GM10248 (cell line): ENCODE measurements at places on chromosomes 5 and 9.
A peak's percentile ranks its signal among the peaks of the same experiment; 100 is the strongest.

GRCh38 chr5:58009754-58010153 lies 450.1 kb downstream of the PLK2 start:
- no peak for DNase-seq

- DNase-seq: no peak
These were observed 961.3 kb upstream of the CTNND2 start for GRCh38 chr5:12865529-12865928.

DNA sequence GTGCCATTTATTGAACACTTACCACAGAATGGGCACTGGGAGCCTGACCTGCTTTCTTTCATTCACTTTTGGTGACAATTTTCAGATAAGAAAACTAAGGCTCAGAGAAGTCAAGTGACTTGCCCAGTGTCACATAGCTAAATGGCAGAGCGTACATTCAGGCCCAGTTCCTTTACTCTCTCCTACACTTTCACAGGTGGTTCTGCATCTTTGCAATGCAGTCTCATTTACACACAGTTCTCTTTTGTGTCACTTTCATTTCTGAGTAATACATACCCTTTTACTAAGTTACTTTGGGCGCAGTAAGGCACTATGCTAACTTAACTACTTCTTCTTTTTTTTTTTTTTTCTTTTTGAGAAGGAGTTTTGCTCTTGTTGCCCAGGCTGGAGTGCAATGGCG lies 8.3 kb downstream of the NFIL3 start:
- DNase-seq: peak; percentile 68

DNA sequence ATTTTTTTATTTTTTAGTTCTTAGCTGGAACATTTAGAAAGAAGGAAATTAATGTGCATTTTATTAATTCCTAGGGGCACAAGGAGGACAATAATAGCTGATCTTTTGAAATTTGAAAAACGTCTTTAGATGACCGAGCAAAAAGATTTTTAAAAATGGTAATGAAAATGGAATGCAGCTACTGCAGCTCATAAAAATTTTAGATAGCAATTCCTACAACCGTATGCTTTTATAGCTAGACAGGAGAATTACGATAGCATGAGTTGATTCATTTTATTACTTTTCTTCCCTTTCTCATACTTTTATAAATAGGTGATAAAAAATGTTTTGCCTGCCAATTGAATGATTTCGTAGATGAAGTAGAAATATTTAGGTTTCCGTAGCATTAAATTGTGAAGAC lies 13.7 kb upstream of the RUFY1 start:
- no peak for DNase-seq

- DNase-seq: no peak
These were observed 156.1 kb upstream of the SEMA6A start for GRCh38 chr5:116730706-116731105.

DNA sequence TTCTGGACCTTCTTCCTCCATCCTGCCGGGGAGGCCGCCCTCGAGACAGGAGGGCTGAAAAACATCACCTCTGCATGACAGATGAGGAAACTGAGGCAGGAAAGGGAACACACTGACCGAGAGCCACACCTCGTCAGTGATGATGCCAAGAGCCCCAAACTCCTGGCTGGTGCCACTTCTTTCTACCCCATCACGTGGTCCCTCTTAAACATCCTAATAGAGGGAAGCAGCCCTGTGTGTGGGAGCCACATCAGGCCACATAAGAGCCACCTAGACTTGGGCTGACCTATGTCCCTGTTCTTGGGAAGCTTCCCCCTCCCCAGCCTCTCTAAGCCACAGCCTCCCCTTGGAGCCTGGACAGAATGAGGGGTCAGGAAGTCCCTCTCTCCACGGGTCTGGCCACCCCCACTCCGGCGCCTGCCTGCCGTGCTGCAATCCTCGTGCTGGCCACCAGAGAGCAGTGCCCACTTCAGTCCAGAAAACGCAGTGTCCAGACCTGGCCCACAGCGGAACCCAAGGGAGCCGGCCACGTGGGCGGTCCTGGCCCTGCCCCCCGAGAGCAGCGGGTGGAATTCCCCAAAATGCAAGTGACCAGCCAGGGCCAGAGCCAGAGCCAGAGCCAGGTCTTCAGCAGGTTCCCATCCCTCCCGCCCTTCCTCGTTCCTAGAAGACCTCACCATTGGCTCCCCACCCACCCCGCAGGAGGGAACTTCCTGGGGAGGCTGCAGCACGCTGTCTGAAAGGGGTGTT lies 54.7 kb upstream of the SARDH start:
- DNase-seq: peak; percentile 89

GRCh38 chr5:59873113-59873512 lies 20.4 kb downstream of the PDE4D start:
- DNase-seq: no peak

DNA sequence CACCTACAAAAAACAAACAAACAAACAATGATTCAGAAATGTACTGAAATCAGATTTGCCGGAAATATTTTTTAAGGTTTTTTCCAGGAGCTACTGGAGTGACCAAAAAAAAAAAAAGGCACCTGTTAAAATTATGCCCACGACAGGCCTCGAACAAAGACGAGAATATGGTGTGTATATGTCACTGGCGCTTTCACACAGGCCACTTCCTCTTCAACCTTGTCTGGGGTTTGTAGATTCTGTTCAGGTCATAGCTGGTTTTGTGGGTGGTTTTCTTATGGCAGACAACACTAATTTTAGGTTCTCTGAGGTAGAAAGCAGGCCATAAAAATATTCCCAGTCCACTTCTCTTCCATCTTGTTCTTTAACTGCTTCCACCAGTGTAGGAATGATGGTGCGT lies 7.0 kb downstream of the NDUFB6 start:
- no peak for DNase-seq

GRCh38 chr5:105057001-105057436 lies 1494.4 kb upstream of the NUDT12 start:
- DNase-seq: no peak

GRCh38 chr9:113828221-113828620 lies 47.9 kb upstream of the ZNF618 start:
- DNase-seq: no peak

GRCh38 chr9:21549890-21550289 lies 67.8 kb upstream of the IFNE start:
- no peak for DNase-seq

GRCh38 chr5:82847562-82847961 lies 229.6 kb downstream of the TMEM167A start:
- DNase-seq: no peak

DNA sequence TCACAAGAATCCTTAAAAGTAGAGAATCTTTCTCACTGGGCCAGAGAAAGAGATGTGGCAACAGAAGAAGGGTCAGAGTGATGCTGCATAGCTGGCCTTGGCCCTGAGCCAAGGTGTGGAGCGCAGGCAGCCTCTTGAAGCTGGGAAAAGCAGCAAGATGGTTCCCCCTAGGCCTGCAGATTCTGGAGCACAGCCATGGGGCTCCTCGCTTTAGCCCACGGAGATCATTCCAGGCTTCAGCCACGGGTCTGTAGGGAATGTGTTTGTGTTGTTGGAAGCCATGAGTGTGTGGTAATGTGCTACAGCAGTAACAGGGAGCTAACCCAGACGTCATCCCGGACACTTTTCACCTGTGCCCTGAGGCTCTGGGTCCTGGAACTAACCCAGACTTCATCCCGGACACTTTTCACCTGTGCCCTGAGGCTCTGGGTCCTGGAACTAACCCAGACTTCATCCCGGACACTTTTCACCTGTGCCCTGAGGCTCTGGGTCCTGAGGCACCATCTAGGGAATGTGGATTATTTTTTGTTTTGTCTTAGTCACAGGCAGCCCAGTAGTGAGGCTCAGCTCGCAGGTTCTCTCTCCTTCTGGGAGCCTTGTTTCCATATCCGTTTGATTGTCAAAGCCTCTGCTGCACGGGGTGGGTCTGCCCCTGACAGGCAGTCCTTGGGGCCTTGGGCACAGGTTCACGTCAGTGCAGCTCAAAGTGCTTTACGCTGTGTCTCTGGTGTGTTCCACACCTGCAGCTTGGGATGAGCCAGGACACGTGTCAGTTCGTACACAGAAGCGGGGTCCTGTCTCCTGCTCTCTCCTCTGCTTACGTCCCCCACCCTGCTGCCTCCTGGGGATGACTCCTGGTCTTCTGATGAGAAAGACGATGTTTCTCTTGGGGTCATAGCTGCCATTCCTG lies 56.3 kb upstream of the EXOC3 start:
- no peak for DNase-seq

DNA sequence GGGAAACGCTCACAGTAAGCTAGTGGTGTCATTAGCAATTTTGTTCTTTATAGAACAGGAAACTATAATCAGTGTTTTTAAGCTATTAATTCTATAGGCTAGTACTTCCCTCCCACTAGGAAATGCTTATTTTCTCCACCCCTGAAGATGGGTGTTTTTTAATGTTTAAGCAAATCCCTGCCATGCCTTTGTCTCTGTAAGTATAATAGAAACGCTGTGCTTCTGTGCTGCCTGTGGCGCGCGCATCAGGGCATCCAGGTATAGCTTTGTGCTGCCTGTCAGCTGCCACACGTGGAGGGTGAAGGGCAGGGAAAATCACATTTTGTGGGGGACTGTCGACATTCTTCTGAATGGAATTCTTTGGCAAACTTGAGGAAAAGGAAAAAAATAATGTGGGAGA lies 217.5 kb downstream of the RAB3C start:
- DNase-seq: no peak

DNA sequence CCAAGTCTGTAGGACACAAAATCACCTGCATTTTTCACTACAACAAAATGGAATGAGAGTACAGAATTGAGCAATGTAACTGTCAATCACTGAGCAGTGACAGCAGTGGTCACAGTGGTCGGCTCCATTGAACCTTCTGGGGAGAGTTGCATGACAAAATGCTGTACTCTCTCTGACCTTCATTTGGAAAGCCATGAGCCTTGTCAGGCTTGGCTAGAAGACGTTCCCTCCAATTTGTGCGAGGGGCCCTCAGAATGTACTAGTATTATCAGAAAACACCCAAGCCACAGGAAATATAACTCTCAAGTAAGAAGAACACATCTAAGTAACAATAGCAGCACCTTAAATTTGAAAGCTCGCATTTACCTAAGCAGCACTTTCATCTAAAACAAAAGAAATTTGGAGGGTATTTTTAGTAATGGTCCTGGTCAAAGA lies 425.6 kb upstream of the MEF2C start:
- peak; percentile 18 for DNase-seq

- DNase-seq: no peak
These were observed 312.3 kb downstream of the MED10 start for GRCh38 chr5:6066016-6066415.

- no peak for DNase-seq
These were observed 23.9 kb downstream of the SLC35A4 start for GRCh38 chr5:140588311-140589070.

- no peak for DNase-seq
These were observed 106.6 kb upstream of the ANKRD55 start for GRCh38 chr5:56339732-56340131.

DNA sequence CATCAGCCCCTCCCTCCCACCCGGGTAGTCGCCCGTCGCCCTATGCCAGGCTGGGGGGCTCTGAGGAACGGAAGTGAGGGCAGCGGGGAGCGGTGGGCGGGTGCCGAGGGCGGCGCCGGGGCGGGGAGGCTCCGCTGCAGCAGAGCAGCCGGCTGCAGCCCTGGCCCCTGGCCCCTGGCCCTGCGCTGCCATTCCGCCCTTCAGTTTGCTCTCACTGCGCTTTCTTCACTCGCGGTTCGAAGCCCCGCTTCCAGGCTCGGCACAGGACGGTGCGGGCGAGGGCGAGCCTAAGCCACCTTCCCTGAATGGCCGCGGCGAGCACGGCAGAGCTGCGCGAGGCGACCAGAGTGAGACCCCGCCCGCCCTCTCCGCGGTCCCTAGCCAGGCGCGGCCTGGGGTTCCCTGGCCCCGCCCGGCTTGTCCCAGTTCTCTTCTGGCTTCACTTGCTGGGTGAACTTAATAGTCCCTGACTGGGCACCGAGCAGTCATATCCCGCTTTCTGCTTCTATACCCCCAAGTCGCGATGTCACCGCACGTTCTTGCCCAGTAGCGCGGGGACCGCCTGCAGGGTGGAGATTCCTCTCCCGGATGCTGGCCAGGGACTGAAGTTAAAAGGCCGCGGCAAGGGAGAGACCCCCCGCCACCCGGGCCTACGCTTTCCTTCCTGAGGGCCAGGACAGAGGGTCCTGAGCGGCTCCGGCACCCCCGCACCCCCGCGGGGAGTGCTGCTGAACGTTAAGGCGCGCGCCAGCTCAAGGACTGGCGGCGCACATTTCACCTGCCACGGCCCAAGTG lies 623 bp upstream of the TRIM36 start:
- DNase-seq: no peak

DNA sequence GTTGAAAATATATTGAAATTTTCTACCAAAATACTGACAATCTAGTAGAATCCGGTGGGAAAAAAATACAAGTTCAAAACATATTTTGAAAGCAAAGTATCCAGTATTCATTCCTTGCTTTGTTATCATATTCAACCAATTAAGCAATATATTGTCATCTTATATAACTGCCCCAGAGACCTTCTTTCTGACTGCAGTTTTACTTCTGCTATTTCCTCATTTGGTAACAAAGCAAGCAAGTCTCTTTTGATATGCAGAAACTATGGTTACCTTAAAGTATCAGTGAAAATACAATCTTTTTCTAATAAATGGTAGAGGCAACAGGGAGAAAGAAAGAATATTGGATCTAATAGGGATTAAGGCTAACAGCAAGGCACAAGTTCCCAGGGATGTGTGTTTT lies 663.7 kb upstream of the MEF2C start:
- DNase-seq: no peak

GRCh38 chr9:131282688-131283422 lies 6.5 kb upstream of the FAM78A start:
- DNase-seq: no peak

DNA sequence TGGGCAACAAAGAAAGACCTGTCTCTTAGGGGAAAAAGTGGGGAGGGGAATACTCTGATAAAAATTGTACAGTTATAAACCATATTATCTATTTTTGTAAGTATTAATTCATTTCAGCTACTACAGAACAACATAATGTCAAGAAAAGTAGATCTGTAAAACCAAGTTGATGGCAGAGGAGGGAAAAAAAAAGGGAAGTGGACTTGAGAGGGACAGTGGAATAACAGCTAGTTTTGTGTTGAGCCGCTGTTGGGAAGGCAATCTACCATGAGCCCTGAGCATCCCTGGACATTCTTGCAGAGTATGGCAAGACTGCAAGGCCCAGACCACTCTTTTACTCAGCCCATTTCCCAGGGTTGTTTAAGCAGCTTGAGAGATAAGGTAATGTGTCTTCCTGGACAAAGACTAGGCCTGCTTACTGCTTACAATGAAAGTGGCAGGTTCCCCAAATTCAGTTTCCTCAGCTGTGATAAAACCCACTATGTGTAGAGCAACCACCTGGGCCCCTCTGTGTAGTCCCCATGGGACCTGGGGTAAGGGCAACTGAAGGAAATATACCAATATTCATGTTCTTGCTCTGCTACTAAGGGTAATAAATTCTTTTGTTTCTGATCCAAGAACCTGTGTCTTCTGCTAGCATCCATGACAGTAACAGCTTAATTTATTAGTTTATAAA lies 25.0 kb downstream of the CEP120 start:
- DNase-seq: no peak

DNA sequence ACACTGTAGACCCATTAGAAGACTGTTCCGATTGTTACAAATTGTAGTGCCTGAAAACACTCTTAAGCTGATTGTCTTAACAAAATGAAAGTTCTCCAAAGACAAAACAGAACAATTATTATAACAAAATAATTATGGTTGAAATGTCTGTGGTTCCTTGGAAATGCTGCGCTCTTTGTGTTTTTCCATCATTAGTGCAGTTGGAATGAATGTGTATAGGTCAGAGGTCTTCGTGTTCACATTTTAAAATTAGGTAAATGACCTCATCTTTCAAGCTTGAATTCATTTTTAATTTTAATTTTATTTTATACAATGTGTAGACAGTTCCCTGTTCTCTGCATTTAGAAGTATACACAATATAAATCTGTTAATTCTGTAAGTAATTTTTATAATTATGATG lies 56.7 kb upstream of the NXNL2 start:
- no peak for DNase-seq
